ENCODE measurements at places on chromosomes 4 and X.
A peak's percentile ranks its signal among the peaks of the same experiment; 100 is the strongest.

DNA sequence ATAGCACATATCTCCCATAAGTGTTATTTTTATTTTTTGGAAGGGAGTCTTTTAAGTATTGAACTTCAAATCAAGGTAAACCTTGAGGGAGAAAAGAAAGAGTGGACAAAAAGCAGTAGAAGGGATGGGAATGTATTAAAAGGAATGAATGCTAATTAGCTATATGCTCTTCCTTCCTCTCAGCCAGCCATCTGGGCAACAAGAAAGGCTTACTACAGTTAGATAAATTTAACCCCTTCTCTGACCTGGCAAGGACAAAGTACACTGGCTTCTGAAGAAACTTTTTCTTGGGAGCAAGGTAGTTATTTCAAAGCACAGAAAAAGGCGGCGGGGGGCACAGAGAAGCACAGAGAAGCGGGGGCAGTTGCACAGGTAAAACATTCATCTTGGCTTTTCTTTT, 54.6 kb downstream of the GAB1 start:
- DNase-seq = no peak

DNA sequence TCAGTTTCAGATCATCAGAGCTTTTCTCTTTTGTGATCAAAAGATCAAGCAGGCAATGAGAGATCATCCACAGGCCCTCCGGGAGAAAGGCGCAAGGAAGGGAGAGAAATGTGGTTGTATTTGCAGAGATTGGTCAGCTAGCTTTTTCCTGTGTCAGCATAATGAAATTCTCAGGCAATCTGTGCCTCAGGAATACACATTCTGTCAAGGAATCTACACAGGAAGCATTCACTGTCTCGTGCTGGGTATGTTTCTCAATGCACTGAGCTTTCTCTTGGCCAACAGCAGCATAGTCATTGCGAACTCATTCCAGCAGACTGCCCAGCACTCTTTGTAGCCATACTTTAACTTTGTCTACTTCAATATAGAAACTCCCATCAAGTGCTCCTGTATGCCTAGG, 413.7 kb downstream of the PPP3CA start:
- DNase-seq = peak; percentile 20

- DNase-seq = no peak
Observed at GRCh38 chrX:72685018-72685417, 29.1 kb downstream of the PHKA1 start.

- DNase-seq = no peak
Observed at GRCh38 chr4:140666889-140667614, 89.1 kb downstream of the TBC1D9 start.

GRCh38 chr4:77820649-77821561, 1.7 kb upstream of the CNOT6L start:
- DNase-seq = peak; percentile 6

DNA sequence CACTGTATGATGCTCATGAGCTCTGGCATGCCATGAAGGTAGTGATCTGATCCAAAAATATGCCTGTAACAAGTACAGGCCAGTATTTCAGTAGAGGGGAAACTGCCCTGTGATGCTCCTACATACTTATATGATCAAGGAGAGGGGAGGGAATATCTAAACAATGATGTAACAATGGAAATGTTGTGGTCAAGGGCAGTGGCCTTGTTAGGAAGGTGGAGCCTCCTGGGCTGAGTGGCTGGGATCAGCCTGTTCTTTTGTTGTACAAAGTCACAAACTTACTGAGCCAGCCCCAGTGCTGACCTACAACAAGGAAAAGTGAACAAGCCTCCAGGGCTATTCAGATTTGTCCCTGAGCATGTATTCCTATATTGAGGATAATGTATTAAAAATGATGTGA, 70.3 kb downstream of the ANXA10 start:
- no peak for DNase-seq

DNA sequence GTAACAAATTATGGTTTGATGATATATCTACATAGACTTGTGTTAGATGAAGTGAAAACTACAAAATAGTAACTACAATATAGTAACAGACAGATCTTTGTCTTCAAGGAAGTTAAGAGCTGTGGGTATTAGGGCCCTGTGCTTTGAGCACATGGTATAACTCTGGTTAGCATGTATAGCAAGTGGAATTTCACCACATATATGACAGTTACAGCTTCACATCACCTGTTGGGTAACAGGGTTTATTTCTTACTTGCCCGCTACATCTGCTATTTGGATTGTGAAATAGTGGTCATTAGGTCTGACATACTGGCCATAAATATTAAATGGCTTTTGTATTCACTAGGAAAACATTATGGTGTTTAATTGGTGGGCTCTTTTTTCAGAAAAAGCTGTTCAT, 20.2 kb downstream of the OFD1 start:
- no peak for DNase-seq

- DNase-seq = peak; percentile 64
Observed at GRCh38 chr4:5381961-5382441, 326.4 kb downstream of the EVC2 start.

GRCh38 chrX:152991123-152991522, 2.8 kb downstream of the PNMA5 start:
- DNase-seq = no peak

GRCh38 chr4:73406548-73406875, 2.4 kb downstream of the ALB start:
- DNase-seq = peak; percentile 9

- DNase-seq = no peak
Observed at GRCh38 chr4:105550641-105551040, 1.8 kb upstream of the ARHGEF38 start.

DNA sequence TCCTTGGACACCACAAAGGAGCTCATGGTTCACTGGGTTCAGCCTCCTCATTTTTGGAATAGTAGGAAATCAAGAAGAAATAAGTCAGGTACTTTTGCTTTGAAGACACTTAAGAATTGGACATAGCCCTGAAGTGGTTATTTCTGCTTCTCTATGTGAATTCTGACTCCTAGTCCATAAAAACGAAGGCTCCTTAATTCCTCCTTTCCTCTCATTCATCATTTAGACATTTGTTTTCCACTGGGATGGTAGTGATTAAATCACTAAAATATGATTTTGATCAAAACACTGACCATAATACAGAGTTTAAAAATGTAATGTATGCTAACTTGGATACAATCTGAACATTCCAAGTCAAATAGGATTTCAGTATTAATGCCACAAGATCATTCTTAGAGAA, 34.7 kb upstream of the CYP2U1 start:
- no peak for DNase-seq

GRCh38 chrX:3345281-3346191, 916 bp downstream of the MXRA5 start:
- DNase-seq = peak; percentile 11

DNA sequence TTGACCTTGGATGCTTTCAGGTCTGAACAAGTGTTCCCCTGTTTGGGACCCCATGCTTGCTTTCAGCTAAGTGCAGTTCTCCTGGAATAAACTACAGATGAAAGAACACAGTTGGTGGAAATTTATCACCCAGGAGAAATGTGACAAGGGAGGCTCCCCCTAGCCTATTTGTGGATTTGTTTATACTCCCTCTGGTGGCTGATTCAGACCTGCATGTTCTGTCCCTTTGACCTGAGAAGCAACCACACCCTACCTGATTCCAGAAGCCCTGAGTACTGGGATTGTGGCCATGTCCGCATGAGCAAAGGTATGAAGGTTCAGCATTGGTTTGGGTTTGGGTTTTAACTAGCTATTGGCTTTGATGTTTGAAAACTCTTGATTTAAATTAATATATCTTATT, 440.9 kb downstream of the MID1IP1 start:
- peak; percentile 2 for DNase-seq

GRCh38 chr4:42473071-42473684, 75.9 kb downstream of the SHISA3 start:
- no peak for DNase-seq

GRCh38 chr4:150018257-150018656, 60.0 kb upstream of the DCLK2 start:
- no peak for DNase-seq

All from fibroblast of lung (primary cell).